Subcutaneous adipose tissue (tissue), 4 donors: ENCODE measurements at places on chromosomes 5 and 9. TPM values are rescaled to one million over a fixed set of nuclear protein-coding genes. Genes with fewer than 3 reads are reported as not detected.

The STING1 gene
- total RNA-seq = 35.0 TPM

The FOXD4L5 gene
- not detected for total RNA-seq

The SLC12A7 gene
- total RNA-seq = 12.9 TPM

The RUSC2 gene
- total RNA-seq = 11.6 TPM

The PPP3R2 gene
- total RNA-seq = not detected

The PIK3R1 gene
- total RNA-seq = 132 TPM

The NPR3 gene
- 19.6 TPM for total RNA-seq

The MCIDAS gene
- not detected for total RNA-seq

The MCCC2 gene
- total RNA-seq = 94.6 TPM
